ENCODE measurements at places on chromosomes 5 and 9.

DNA sequence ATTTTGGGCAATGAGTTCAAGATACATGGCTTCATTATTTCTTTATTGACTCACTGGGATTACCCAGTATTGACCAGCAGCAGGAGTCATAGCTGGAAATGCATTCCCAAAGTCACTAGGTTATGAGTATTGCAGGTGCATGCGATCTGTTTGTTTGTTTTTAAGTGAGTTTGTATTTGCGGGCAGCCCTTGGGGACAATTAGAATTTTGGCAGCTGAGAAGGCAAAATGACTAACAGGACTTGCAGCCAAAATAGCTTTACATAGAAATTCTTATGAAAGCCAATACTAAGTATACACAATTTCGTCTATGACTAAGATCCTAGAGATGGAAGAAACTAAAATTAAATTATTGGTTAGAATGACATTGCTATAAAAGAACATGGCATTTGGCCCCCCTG, 18.1 kb upstream of the RGMB start:
- DNase-seq, result no peak

- no peak for DNase-seq
Measured at GRCh38 chr5:107476783-107477182, 194.0 kb downstream of the EFNA5 start.

- DNase-seq, result no peak
Measured at GRCh38 chr9:15239816-15240215, 67.2 kb downstream of the TTC39B start.

- no peak for DNase-seq
Measured at GRCh38 chr5:168110870-168111832, 180.3 kb upstream of the WWC1 start.

GRCh38 chr5:88842784-88843183, 40.2 kb downstream of the MEF2C start:
- no peak for DNase-seq

DNA sequence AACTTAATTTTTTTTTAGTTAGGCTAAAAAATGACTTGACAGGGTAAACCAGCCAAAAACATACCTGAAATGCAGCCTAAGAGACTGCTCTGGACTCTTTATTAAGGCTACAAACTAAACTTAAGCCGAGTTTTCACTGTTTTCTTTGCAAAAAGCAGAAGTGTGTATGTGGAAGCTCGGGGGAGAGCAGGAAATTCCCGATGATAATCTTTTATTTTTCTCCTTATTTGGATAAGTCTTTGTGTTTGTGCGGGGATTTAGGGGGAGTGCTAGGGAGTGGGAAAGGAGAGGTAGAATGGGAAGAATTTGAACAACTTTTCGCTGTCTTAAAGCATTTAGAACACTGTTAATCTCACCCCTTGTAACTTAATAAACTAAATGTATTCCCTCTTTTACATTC, 30.7 kb upstream of the GPR21 start:
- DNase-seq, result no peak

DNA sequence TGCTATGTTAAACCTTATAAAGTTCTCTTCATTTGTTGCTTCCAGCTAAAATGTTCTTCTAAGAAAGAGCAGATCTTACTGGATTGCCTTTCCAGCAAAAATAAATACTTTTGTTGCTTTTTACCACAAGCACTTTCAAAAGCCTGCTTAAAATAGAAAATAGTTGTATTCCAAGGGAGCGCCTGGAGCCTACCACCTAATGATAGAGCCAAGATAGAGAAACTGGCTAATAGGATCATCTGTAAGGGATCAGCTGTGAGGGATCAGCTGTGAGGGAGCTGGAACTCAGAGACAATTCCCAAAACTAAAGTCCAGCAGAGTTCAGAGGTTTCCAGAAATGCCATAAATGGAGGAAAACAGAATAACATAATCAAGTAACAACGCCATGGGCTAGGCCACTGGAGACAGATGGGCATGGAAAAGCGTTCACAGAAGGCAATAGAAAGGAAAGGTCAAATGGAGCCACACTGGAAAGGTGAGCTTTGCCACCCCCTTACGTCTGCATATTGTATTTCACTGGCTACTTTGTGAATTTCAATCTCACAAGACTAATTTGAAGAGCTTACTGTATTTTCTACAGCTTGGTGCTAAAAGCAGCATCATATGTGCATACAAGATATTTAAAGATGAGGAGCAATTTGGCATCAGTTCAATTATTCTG, 140.6 kb upstream of the TLE4 start:
- DNase-seq, result no peak

DNA sequence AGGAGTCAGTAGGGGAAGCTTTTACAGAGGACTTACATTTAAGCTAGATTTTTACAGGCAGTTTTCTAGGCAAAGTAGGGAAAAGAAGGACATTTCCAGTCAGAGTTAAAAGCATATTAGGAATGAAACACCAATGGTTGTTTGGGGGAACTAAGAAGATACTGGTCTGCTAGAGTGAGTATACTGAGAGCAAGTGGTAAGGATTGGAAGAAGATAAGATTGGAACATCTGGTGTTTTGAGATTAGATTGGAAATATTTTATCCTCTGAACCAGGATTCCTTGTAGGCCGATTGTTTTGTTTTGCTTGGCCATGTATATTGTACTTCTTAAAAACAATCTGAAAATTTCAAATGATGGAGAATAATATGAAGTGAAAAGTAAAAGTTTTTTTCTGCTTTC, 7.7 kb downstream of the FBXO38 start:
- no peak for DNase-seq

DNA sequence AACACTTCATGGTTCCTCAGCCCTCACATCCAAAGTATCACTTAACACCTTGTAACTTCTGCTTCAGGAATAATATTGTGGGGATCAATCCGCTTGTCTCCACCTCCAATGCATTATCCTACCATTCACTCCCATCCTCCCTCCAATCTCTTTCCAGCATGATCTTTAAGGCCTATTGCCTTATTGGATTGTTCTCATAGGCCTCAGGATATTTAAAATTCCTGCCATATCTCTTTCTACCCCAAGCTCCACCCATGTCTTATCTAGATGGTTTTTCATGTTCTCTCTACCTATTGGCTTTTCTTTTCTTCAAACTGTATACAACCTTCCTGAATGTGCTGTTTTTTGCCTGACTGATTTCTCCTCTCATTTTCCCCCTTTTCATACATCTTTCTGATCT, 7.2 kb downstream of the KDM4C start:
- no peak for DNase-seq

DNA sequence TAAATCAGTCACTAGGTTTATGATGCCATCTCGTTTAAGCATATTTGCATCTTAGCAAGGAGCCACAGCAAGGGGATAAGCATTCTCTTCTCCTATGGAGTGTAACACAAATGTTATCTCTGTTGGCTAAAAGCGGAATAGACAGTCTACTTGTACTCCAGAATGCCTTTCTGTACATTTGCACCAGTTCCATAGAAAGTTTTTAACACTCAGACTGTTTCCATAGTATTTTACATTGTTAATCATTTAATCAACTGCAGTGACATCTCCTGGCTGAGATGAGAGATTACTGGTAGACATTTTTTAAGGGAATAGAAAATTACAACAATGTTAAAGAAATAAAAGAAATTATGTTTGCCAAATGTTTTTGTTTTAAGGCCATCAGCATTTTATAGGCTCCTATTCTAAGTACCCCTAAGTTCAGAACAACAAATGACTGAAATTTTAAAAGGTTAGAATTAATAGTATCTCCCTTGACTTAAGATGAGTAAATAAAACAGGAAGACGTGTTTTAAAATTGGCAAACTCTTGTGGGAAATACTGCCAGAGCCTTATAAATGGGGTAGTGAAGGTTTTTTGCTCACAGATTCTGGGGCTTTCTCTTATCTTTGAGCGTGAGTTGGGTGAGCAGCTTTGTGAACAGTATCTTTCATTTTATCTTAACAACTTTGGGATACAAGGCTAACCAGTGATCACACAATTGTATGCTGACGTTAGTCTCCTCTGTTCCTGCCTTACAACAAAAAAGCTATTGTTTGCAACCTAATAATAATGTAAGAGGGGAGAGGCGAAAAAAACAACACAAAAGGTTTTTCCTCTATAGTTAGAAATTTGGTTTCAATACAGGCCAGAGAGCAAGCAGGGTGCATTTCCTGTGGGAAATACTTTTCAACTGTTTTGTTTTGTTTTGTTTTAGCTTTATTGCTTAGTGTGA, 294.3 kb downstream of the FBXL7 start:
- DNase-seq, result no peak

DNA sequence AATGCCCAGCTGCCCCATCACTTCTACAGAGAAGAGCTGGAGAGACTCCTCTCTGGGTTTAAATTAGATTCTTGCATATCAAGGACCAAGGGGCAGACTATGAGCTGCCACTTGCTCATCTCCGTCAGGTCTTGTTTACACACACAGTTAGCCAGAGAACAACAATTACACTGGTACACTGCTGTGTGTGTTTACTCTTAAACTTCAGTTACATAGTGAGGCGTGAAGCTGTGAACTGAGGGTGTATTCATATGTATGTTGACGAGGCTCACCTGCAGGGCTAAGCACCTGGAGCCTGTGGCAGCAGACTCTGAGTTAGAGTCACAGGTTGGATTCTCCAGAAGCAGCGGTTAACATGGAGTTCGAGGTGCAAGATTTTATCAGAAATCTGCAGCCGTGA, 155.4 kb upstream of the ANKH start:
- no peak for DNase-seq

DNA sequence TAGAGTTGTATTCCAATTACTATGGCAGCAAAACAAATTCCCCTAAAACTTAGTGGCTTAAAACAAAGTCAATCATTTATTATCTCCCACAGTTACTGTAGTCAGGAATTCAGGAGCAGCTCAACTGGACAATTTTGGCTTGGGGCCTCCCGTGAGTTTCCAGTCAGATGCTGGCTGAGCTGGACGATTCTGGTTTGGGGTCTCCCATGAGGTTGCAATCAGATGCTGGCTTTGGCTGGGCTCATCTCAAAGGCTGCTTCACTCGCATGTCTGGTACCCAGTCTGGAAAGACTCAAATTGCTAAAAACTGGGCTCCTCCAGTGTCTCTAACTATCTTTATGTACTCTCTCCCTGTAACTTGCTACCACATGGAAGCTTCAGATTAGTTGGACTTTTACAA, 130.1 kb downstream of the C5orf15 start:
- DNase-seq, result no peak

DNA sequence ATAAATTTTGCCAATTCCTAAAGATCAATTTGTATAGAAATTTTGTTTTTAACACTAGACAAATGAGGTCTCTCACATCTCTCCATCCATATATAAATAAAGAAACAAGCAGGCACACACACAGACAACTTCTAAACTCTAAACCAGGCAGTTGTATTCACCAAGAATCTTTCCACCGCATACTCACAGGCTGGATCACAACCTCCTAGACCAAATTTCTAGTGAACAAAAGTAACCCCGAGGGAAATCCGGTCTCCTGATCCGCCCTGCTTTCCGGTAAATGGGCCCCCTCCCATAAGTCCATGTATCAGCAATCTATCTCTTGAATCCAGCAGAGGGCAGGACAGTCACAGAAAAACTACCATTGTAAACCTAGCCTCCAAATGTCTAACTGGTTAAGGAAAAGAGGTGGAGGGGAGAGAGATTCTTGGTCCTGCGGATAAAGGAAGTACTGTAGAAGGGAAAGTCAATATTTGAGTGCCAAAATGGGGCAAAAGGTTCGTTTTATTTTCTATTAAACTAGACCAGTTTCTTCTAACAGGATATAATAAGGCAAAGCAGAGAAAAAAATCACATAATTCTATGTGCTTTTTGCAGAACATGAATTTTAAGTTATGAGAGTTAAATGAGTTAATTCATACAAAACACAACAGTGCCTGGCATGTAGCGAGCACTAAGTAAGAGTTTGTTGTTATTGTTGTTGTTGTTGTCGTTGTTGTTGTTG, 4.8 kb upstream of the SMU1 start:
- DNase-seq, result no peak

- DNase-seq, result no peak
Measured at GRCh38 chr9:104304925-104305324, 199.1 kb upstream of the OR13F1 start.

DNA sequence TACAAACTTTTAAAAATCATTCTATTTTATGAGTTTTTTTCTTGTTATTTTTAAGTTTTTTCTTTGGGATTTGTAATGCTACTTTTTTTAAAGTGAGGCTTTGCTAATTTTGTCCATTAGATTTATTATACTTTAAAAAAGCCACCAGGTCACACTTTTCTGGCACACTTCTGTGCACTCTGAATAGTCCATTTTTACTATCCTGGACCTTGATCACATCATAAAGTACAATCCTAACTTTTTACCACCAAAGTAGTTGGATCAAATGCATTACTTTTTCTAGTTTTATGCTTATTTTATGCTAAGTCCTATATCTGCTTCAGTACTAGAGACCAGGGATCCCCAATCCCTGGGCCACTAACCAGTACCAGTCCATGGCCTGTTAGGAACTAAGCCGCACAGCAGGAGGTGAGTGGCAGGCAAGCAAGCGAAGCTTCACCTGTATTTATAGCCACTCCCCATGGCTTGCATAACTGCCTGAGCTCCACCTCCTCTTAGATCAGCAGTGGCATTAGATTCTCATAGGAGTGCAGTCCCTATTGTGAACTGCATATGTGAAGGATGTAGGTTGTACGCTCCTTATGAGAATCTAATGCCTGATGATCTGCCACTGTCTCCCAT, 16.0 kb downstream of the FRRS1L start:
- DNase-seq, result no peak

DNA sequence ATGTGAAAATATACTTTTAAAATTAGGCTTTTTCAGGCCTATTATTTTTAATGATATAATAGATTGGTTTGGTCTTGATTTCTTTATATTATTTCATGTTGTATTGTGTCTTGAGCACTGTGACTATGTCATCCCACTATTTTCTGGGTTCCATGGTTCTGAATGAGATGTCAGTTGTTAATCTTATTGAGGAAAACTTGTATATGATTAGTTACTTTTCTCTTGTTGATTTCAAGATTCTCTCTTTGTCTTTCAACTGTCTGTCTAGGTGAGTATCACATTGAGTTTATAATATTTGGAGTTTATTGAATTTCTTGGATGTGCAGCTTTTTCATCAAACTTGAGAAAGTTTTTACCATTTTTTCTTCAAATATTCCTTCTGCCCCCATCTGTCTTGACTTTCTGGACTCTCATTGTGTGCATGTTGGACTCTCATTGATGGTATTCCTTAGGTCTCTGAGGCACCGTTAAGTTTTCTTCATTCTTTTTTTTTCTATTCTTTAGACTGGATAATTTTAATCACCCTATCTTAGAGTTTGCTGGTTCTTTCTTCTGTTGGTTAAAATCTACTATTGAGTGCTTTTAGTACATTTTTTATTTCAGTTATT, 175.8 kb downstream of the TMEM167A start:
- no peak for DNase-seq

DNA sequence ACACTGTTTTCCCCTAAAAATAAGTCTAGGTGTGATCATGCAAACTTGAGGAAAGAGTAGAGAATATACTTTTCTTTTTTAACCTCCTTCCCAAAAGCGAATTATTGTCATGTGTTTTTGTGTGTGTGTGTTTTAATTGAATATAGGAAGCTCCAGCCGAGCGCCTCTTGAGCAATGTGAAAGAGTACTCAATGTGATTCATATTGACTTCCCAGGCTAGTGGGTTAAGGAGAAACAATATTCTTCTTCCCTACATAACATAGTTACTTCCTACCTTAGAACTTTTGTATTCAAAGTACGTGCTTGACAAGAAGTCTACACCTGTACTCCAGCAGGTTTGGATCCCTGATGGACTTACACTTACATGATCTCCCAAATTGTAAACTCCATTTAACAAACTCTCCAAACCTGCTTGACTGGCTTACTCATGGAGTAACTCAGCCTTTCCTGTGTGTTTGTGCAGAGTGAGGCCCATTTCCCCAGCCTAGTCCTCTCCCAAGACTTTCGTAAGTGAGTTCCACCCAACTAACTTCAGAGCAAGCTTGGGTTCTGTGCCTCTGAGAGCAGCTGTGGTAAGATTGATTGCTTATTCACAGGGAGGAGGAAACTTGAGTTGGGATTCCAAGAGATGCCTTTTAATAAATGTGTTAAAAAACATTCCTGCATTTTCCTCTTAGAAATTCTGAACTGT, 9.3 kb downstream of the SLC28A3 start:
- DNase-seq, result no peak
